ENCODE measurements at places on chromosomes 1 and 21.

DNA sequence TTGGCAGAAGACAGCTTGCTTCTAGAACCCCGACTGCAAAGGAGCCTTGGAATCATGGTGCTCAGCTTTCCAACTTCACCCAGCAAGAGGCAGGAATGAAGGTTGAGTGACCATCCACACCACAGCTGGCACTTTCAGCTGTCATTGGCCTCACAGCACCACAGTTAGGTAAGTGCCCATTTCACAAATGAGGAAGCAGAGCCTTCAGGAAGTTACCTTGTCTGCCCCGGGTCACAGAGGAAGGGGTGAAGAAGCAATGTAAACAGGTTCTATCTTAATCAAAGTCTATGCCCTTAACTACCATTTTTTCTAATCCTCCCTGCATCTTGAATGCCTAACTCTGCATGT is 156.0 kb downstream of the GLUL start:
- no peak for DNase-seq

- DNase-seq, result no peak
These were observed 14.4 kb downstream of the ALDH9A1 start for GRCh38 chr1:165683848-165684485.

- DNase-seq, result no peak
These were observed 112.1 kb downstream of the PCP4 start for GRCh38 chr21:39979321-39979720.

DNA sequence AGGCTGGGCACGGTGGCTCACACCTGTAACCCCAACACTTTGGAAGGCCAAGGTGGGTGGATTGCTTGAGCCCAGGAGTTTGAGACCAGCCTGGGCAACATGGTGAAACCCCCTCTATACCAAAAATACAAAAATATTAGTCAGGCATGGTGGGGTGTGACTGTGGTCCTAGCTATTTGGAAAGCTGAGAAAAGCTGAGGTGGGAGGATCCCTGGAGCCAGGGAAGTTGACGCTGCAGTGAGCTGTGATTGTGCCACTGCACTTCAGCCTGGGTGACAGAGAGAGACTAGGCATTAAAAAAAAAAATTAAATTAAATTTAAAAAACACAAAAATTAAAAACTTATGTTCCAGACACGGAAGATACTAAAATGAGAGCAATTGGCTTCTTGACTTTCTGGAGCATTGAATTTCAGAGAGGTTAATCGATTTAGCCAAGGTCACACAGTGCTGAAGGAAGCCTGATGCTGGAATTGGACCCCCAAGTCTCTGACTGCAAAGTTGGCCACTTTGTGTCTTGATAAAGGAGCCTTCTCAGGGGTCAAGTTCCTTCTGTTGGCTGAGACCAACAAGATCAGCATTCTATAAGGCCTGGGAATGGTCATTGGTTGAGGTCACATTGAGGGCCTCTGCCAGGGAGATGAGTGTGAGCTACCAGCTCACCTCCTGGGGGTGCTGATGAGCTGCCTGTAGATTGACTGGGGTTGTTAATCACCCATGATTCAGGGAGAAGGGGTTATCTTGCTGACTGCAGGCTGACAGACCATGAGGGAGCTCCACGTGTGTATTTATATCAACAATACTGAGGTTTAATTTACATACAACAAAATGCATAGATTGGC is 54.3 kb downstream of the RPS6KA1 start:
- DNase-seq, result no peak

GRCh38 chr1:20008391-20008841 is 29.0 kb upstream of the PLA2G2A start:
- DNase-seq, result no peak

GRCh38 chr1:224700918-224701531 is 84.9 kb downstream of the CNIH3 start:
- DNase-seq, result no peak

GRCh38 chr1:6373961-6374720 is 19.4 kb downstream of the ACOT7 start:
- DNase-seq, result no peak

GRCh38 chr21:36526104-36526503 is 46.2 kb upstream of the CLDN14 start:
- no peak for DNase-seq

GRCh38 chr1:2376931-2377672 is 14.3 kb downstream of the MORN1 start:
- no peak for DNase-seq

DNA sequence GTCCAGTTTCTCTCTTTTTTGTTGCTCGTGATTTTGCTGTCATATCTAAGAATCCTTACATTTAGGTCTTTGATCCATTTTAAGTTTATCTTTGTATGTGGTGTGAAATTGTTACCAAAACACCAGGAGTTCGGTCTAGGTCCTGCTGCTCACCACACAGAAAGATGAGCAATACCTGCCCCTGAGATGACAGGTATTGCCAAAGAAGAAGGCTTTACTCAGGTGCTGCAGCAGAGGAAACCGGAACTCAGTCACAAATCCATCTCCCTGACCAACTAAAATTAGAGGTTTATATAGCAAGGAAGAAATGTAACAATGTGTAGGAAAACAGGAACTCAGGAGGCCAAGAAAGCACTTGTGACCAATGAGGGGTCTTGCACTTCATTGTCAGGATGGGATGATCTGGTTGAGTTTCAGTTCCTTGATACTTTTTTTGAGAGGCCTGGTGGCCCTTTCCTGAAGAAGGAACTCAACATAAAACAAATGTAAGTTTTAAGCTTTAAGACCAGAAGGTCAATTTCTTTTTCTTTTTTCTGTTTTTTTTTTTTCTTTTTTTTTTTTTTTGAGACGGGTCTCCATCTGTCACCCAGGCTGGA is 16.5 kb upstream of the SETDB1 start:
- no peak for DNase-seq

DNA sequence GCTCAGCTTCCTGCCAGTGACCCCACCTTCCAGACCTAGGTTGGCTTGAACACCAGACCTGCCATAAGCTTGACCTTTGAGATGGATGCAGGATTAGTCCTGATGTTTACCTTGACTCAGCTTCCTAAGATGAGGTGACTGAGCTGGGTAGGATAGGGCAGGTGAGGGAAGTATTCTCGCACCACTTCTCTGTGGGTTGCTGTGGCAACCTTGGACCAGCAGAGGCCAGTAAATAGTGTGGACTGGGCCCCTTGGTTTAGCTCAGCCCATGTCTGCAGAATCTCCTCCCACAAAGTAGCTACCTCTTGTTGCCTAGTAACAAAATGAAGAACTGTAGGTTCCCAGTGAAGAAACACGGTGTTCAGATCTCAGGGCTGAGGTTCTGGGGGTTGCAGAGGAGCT is 8.4 kb downstream of the RPS6KA1 start:
- peak; percentile 54 for DNase-seq

- DNase-seq, result no peak
These were observed 111.8 kb downstream of the POU2F1 start for GRCh38 chr1:167332503-167332902.

DNA sequence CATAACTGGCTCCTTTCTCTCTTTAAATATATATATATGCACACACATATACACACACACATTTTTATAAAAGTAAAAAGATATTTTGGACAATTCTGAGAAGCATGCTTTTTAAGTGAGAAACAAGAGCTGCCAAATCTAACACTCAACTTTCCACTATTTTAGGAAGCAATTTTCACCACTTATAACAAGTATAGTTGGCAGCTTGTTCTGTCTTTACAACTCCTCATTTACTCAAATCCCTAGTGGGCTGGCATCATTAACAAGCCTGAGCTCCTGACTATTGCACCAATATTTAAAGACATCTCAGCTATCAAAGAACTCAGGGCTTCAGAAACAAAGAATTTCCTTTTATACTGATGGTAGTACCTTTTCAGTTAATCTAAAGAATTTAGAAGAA is 76.6 kb downstream of the RAB3GAP2 start:
- DNase-seq, result no peak

DNA sequence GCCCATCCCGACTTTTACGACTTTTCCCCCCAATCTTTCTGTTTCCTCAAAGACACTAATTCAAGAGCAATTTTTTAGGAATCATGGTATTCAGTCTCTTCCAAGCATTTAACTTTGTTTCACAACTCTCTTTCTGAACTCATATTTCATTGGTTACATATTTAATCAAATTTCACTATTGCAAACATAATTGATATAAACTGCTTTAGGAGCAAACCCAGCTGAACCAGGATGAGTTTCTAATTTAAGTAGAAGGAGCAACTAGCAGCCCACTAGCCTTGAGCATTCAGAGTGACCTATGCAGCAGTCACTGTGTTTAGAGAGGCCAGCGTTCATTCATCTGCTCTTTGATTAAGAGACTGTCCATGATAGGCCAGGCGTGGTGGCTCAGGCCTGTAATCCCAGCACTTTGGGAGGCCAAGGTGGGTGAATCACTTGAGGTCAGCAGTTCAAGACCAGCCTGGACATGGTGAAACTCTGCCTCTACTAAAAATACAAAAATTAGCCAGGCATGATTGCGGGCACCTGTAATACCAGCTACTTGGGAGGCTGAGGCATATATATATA is 1.8 kb downstream of the CELA2B start:
- DNase-seq, result no peak

DNA sequence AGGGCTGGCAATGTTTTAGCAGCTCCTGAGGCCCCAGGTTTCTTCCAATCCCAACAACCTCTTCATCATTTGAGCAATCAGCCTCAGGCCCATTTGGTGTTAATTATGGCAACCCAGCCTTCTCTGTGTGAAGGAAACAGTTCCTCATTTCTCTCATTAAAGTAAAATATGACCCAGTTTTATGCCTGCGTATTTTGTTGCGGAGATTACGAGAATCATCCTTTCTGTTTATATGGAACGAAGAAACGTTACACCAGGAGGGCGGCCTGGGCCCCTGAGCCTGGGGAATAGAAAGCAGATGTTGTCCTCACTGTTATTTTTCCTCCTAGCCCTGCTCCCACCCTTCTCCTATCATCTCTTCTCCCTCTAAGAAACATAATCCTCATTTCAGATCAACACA is 332.2 kb upstream of the USP24 start:
- no peak for DNase-seq

- no peak for DNase-seq
These were observed 48.8 kb downstream of the ARHGEF10L start for GRCh38 chr1:17588048-17588871.

DNA sequence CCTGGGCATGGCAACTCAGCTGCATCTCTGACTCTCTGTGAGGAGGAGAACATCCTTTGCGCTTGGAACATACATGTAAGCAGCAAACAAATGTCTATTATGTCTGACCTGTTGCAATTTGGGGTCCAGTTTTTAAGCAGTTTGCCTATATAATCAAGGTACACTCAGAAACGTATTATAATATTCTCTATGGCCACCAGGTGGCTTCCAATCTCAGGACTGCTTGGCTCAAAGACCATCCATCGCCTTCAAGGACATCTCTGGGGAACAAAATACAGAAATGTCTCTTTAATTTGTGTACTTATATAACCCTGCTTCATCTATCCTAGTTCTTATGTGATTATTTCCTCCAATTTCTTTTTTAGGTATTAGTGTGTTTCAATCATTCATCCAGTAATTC is 227.2 kb downstream of the OLFM3 start:
- no peak for DNase-seq

- peak; percentile 2 for DNase-seq
These were observed 3.6 kb downstream of the CR1 start for GRCh38 chr1:207499573-207499972.

GRCh38 chr1:67204298-67204980 is 38.2 kb downstream of the IL23R start:
- no peak for DNase-seq

DNA sequence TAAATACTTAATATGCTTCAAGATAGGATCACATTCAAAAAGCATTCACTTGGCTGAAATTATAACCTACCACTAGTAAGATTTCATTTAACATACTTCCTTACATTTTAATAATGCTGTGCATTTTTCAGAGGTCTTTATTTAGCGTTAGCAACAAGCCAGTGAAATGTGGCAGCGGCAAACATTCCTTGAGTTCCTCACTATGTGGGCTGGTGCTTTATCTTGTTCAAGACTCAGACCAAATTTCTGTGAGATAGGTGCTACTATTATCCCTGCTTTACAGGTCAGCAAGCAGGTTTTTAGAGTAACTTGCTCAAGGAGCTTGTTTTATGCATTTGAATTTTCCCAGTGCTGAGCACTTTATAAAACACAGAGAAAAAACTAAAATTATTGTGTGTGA is 132.7 kb downstream of the PLPPR4 start:
- DNase-seq, result no peak

- DNase-seq, result no peak
These were observed 272.3 kb upstream of the C1orf105 start for GRCh38 chr1:172148213-172148612.

DNA sequence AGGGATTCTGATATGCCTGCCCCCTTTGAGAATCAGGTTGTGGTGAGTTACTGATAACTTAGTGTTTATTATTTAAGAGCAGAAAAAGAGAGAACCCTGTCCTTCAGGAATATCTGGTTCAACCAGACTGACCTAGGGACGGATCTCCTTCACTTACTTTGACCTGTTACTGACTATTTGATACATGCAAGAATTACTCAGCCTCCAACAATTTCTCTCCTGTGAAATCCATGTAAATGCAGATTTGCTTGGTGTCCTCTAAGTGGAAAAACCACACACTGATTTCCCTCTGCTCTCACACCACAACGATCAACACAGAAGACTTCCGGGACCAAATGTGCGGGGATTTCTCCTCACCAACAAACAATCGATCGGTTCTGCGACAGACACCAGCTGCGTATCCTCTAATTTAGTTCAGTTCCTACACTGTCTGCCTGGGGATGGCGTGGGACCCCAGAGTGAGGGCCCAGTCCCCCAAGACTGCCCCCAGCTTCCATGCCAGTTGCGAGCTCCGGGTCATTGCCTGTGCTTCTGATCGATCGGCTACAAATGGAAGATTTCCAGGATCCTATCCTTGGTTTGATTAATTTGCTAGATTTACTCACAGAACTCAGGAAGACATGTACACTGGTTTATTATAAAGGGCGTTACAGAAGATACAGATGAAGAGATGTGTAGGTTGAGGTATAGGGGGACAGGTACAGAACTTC is 51.7 kb downstream of the BACE2 start:
- no peak for DNase-seq

GRCh38 chr1:170790651-170791071 is 126.7 kb downstream of the PRRX1 start:
- DNase-seq, result no peak

GRCh38 chr1:98793136-98793535 is 131.6 kb downstream of the SNX7 start:
- DNase-seq, result no peak

- DNase-seq, result no peak
These were observed 36.5 kb downstream of the YY1AP1 start for GRCh38 chr1:155651861-155652661.

DNA sequence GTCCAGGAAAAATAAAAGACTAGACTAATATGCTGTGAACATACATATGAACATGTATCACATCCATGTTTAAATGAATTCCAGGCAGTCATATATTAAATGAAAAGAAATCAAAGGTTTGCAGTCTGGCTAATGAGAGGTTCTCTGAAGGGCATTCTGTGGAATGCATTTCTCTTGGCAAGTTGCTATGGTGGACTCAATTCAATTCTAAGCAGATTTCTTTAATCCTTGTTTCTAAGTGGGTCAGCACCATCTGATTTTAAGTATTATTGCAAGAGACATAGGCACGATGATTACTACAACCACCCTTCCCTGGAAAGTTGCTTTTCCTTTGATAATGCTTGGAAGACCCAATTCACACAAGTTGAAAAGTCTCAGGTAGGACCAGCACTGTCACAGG is 23.9 kb upstream of the ABCA4 start:
- DNase-seq, result no peak

All from nucleus accumbens (tissue), 56 donors.